ENCODE measurements at places on chromosomes 7 and 10.
A peak's percentile ranks its signal among the peaks of the same experiment; 100 is the strongest.

- H3K27ac ChIP-seq, result no peak overlapping the region
- no peaks in the 10 kb centered on the region for H3K36me3 ChIP-seq
- H3K27me3 ChIP-seq, result no peaks in the 10 kb centered on the region
Observed at GRCh38 chr7:18693406-18693805, 197.9 kb downstream of the HDAC9 start.

- H3K27ac ChIP-seq, result no peak overlapping the region
- no peaks in the 10 kb centered on the region for H3K27me3 ChIP-seq
- no peak for DNase-seq
- no peaks in the 10 kb centered on the region for H3K36me3 ChIP-seq
- no peaks in the 10 kb centered on the region for H3K4me1 ChIP-seq
Observed at GRCh38 chr7:107850216-107850615, 40.8 kb upstream of the DLD start.

GRCh38 chr10:116654816-116655215 lies 34.1 kb downstream of the PNLIPRP2 start:
- no peak for DNase-seq
- H3K4me3 ChIP-seq, result no peak overlapping the region
- no peaks in the 10 kb centered on the region for H3K36me3 ChIP-seq
- no peak overlapping the region for H3K27ac ChIP-seq
- no peaks in the 10 kb centered on the region for H3K4me1 ChIP-seq

- H3K27ac ChIP-seq, result no peak overlapping the region
- no peak for DNase-seq
- peaks cover 2% of the 10 kb centered on the region for H3K36me3 ChIP-seq
- H3K27me3 ChIP-seq, result no peaks in the 10 kb centered on the region
- H3K4me1 ChIP-seq, result peaks cover 36% of the 10 kb centered on the region
- H3K4me3 ChIP-seq, result no peak overlapping the region
Observed at GRCh38 chr7:27897001-27897400, 157.0 kb downstream of the TAX1BP1 start.

DNA sequence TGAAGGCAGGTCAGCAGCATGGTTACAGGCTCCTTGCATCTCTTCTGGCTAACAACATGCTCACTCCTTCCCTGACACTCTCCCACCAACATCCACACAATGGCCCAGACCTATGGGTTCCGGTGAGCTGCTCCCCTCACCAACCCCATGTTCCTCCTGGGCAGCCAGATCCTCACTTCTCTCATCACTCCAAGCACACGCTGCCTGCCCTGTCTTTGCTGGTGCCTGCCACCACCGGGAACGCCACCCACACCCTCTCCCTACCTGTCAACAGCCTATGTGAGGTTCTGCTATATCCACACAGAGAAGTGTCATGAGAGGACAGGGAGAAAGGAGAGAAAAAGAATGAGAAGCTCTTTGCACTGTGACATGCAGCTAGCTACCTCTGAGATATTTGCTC lies 14.6 kb downstream of the PARP12 start:
- H3K4me1 ChIP-seq, result peaks cover 8% of the 10 kb centered on the region
- H3K27me3 ChIP-seq, result no peaks in the 10 kb centered on the region
- peaks cover 10% of the 10 kb centered on the region for H3K36me3 ChIP-seq
- DNase-seq, result no peak
- no peak overlapping the region for H3K4me3 ChIP-seq

DNA sequence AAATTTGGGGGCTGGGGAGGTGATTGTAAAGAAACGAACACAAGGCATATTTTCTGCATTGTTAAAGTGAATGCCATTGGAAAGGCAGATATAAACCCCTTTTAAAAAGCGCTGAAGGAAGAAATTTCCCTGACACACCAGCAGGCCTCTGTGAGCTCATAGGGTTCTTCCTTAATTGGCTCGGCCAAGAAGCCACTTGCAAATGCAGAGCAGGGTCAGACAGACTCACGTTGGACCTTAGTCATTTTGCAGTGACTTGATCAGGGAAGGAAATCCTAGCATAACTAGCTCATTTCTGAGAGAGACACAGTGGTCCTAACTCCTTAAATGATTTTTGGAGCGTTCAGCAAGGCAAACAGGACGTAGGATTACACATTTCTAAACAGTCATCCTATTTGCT lies 1461.4 kb downstream of the GATA3 start:
- no peak overlapping the region for H3K4me3 ChIP-seq
- no peak for DNase-seq
- H3K36me3 ChIP-seq, result no peaks in the 10 kb centered on the region
- H3K27me3 ChIP-seq, result peaks cover 3% of the 10 kb centered on the region

DNA sequence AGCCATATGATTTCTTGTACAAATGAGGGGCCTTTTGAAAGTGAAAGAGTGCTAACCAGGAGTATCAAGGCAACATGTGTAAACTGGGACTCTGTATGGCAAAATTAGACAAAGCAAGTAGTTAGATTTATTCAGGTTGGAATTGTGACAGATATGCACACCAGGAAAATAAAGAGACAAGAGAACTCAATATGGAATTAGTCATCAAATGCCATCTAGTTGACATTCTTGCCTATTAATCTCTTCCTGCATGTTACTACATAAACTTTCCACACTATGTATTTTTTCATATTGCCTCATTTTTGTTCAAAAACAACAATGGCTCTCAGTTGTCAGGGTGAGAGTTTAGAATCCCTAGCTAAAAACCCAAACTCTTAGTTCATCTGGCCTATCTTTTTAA lies 799.0 kb downstream of the NRG3 start:
- H3K4me3 ChIP-seq, result no peak overlapping the region
- no peak overlapping the region for H3K27ac ChIP-seq

- H3K4me3 ChIP-seq, result no peak overlapping the region
- no peak overlapping the region for H3K27ac ChIP-seq
- H3K27me3 ChIP-seq, result no peaks in the 10 kb centered on the region
- peaks cover 1% of the 10 kb centered on the region for H3K36me3 ChIP-seq
Observed at GRCh38 chr10:17125206-17125893, 4.3 kb downstream of the CUBN start.

- H3K36me3 ChIP-seq, result no peaks in the 10 kb centered on the region
- H3K4me1 ChIP-seq, result peaks cover 13% of the 10 kb centered on the region
- no peaks in the 10 kb centered on the region for H3K27me3 ChIP-seq
- no peak for DNase-seq
Observed at GRCh38 chr10:17409170-17409733, 45.1 kb downstream of the ST8SIA6 start.

DNA sequence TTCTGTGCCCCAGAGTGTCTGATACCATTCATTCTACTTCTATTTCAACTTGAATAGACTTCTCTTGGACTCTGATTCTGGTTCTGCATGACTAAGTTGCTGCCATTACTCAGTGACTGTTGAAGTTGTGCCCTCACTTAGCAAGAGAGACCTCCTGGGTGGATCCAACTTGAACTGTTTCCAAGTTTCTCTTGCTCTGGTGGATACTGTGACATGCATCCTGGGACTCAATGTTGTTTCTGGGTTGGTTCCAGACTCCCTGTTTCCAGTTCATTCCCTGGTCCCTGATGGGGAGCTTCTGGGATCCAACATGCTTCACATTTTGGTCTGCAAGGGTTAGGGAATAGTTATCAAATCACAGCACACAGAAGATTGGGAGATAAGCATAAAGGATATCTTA lies 26.2 kb upstream of the PRPF18 start:
- H3K4me1 ChIP-seq, result peaks cover 6% of the 10 kb centered on the region
- DNase-seq, result no peak
- no peaks in the 10 kb centered on the region for H3K36me3 ChIP-seq
- H3K27ac ChIP-seq, result no peak overlapping the region
- H3K27me3 ChIP-seq, result peaks cover 3% of the 10 kb centered on the region
- H3K4me3 ChIP-seq, result no peak overlapping the region

- no peak overlapping the region for H3K4me3 ChIP-seq
- no peak overlapping the region for H3K27ac ChIP-seq
- peaks cover 5% of the 10 kb centered on the region for H3K4me1 ChIP-seq
- DNase-seq, result no peak
Observed at GRCh38 chr10:132836248-132836831, 50.4 kb upstream of the NKX6-2 start.

DNA sequence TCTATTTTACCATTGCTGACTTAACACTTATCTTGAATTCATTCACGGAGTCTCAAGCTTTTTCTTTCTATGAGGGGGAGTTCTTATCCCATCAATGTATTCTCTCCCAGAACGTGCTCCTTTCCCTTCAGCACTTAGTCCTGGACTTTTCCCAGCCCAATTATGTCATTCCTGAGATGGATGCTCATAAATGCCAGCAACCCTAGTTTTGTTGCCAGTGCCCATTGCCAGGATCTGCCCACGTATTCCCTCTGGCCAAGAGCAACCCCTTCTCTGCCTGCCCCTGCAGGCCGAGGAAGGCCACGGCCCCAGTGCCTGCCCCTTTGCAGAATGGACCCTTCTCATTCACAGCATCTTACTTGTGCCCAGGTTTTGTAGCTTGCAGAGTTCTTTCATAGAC lies 67.4 kb upstream of the PPP1R3C start:
- H3K27ac ChIP-seq, result no peak overlapping the region
- no peak overlapping the region for H3K4me3 ChIP-seq
- no peaks in the 10 kb centered on the region for H3K36me3 ChIP-seq
- DNase-seq, result no peak
- H3K27me3 ChIP-seq, result peaks cover 7% of the 10 kb centered on the region

- H3K4me3 ChIP-seq, result no peak overlapping the region
- no peaks in the 10 kb centered on the region for H3K4me1 ChIP-seq
- H3K27ac ChIP-seq, result no peak overlapping the region
Observed at GRCh38 chr7:68684996-68685395, 913.3 kb upstream of the AUTS2 start.

GRCh38 chr10:43055991-43056567 lies 20.8 kb upstream of the RET start:
- DNase-seq, result no peak
- no peak overlapping the region for H3K4me3 ChIP-seq
- no peaks in the 10 kb centered on the region for H3K36me3 ChIP-seq
- H3K4me1 ChIP-seq, result no peaks in the 10 kb centered on the region
- H3K27me3 ChIP-seq, result peaks cover 6% of the 10 kb centered on the region

- no peaks in the 10 kb centered on the region for H3K36me3 ChIP-seq
- DNase-seq, result no peak
- no peak overlapping the region for H3K27ac ChIP-seq
- H3K4me1 ChIP-seq, result no peaks in the 10 kb centered on the region
Observed at GRCh38 chr10:130652964-130653578, 516.9 kb downstream of the GLRX3 start.

DNA sequence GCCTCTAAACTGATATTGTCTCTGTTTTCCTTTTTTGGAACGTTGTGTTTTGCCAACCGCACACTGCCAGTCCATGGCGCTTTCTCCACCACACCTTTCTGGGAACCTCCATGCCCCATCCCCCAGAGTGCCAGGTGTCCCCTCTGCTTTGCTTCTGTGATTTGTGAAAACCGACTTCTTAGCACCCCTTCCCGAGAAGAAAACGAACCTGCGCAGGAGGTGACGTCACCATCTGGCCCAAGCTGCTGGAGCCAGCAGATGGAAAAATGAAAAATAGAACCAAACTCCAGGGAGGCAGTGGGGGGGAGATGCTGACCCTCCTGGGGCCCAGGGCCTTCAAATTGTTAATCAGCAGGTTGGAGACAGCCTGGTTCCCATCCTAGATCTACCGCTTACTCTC lies 103.8 kb downstream of the HTR5A start:
- no peak overlapping the region for H3K4me3 ChIP-seq
- H3K4me1 ChIP-seq, result no peaks in the 10 kb centered on the region
- H3K27ac ChIP-seq, result no peak overlapping the region
- H3K27me3 ChIP-seq, result peaks cover 13% of the 10 kb centered on the region
- no peak for DNase-seq
- no peaks in the 10 kb centered on the region for H3K36me3 ChIP-seq

GRCh38 chr7:151838861-151839381 lies 38.0 kb downstream of the PRKAG2 start:
- peaks cover 12% of the 10 kb centered on the region for H3K4me1 ChIP-seq
- H3K36me3 ChIP-seq, result no peaks in the 10 kb centered on the region
- peak overlapping the region; percentile 53 for H3K27ac ChIP-seq

- H3K27me3 ChIP-seq, result no peaks in the 10 kb centered on the region
- peaks cover 2% of the 10 kb centered on the region for H3K4me1 ChIP-seq
- no peak for DNase-seq
Observed at GRCh38 chr10:113916053-113916452, 61.6 kb downstream of the NHLRC2 start.

GRCh38 chr10:29731760-29732159 lies 97.0 kb upstream of the SVIL start:
- H3K4me3 ChIP-seq, result no peak overlapping the region
- no peak overlapping the region for H3K27ac ChIP-seq
- peaks cover 40% of the 10 kb centered on the region for H3K4me1 ChIP-seq

All from activated naive CD8-positive, alpha-beta T cell treated with anti-CD3 and anti-CD28 coated beads for 36 hours (primary cell).